ENCODE measurements at places on chromosomes 2 and 18.

DNA sequence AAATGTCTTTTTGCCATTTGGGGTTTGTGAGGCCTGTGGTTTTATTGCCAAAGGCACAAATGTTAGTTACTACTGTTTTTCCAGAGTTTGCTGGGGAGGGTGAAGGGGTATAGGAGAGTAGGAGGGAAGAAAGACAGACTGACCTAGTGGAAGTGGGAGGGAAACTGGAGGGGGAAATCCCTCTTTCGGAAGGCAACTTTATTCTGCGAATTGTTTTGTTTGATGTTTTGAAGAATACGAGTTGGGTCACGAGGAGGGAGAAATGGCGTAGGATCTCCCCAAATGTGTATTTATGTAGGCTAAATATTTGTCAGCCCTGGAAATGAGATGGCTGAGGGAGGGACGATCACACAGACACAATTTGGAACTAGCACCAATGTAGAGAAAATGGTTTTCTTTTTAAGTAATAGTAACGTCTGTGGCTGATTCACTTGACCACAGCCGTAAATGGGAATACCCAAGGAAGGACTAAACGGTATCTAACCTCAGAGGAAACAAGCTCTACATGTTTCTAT is 172.3 kb downstream of the ICOS start:
- no peak for DNase-seq

GRCh38 chr2:176960061-176960460 is 252.5 kb upstream of the HNRNPA3 start:
- no peak for DNase-seq

GRCh38 chr2:176151442-176152287 is at the start of gene HOXD4:
Gene HOXD4 (plus strand): TSS chr2:176151550. CDS start chr2:176151634, 84 bp downstream.
- peak; percentile 58 for DNase-seq

DNA sequence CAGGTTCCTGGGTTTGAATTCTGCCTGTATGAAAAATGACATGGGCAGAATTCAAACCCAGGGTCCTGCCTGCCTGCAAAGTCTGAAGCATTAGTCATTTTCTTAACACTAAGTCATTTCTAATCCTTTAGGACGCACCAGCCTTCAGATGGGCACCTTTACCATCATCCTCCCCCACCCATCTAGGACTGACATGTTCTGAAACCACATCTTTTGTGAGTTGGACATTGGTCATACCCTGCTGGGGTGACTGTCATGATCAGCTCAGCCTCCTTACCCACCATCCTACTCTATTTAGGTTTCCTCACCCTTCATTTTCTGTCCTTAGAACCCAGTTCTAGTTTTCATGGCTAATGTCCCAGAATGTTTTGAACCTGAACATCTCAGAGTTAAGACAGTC is 104.9 kb downstream of the TRIB2 start:
- DNase-seq = no peak

- no peak for DNase-seq
These were observed 68.7 kb downstream of the VWA3B start for GRCh38 chr2:98155716-98156115.

GRCh38 chr2:143700865-143701264 is 571.6 kb downstream of the ARHGAP15 start:
- no peak for DNase-seq

GRCh38 chr2:199818754-199819153 is 32.2 kb downstream of the FTCDNL1 start:
- no peak for DNase-seq

DNA sequence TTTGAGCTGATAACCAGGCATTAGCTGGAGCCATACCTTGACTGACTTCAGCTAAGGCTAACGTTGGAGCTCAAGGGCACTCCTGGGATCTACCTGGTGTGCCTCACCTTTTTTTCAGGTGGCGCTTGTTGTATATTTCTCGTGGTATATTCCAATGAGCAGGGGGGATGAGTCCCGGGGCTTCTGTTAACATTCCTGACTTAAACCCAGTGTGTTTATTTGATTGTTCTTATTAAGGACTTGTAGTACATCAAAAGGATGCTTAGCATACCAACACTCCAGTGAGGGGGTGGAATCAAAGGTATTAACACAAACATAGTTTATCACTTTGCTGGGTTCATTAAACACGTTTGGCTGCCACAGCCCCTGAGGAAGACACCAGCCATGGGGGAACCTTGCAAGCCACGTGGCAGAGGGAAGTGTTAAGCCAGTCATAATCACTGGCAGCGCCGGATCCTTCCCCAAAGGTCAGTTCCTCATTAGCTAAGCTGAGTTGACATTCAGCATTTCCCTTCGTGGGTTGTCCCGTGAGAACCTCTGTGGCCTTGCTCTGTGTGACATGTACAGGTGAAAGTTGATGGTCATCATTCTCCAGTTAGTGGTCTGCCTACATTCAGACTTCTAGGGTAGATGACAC is 119.5 kb upstream of the MCFD2 start:
- peak; percentile 64 for DNase-seq

- peak; percentile 52 for DNase-seq
These were observed 51.3 kb downstream of the ZAP70 start for GRCh38 chr2:97764559-97765263.

DNA sequence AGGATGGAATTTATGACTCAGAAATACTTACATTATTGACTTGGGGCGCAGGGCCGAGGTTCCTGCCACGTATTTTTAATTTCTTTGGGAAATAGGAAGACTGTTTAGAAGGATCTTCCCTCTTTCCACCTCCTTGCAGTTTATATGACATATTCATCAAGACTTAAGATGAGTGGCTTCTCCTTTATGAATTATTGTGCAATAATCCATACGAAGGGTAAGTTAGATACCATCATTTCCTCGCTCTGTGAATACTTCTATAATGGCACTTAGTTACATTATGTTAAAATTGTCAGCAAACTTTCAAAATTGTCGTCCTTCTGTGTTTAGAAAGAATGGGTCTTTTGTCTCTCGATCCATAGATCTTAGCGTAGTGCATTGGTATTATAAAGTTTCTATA is 328.8 kb upstream of the UBE2E3 start:
- DNase-seq = no peak

GRCh38 chr18:54203914-54204313 is 20.6 kb downstream of the MBD2 start:
- no peak for DNase-seq

GRCh38 chr18:49612515-49613033 is 50.7 kb downstream of the LIPG start:
- DNase-seq = peak; percentile 77

DNA sequence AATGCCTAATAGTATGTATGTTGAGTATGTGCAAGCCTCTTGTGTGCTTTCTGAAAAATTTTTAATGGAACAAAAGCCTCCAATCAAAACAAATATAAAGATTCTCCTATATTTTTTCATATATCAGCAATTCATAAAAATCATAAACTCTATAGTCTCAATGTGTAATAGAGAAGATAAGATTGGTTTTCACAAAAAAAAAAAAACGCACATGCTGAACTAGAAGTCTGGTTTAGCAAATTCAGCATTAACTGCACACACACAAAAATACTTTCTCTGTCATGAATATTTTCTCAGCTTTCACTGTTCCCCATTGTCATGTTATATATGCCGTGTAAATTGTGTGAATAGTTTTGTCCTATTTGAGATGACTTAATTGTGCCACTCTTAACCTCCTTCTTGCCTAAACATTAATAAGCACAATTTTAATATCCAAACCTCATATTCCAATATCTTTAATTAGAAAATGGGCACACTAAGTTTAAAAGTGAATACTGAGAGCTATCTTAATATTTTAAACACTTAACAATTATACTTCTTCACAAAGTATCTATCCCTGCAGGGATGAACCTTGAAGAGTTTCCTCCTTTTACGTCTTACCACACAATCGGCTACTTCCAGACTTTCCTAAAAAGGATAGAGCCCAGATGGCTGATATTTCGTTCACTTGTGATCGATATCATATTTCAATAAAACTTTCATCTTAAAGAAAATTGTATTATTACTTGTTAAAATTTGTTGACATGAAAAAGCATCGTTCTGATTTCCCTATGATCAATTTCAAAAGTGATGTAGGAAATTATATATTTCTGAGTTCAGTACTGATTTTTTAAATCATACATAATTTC is 242.7 kb downstream of the TCF4 start:
- no peak for DNase-seq

GRCh38 chr18:58186258-58186948 is 142.4 kb downstream of the NEDD4L start:
- DNase-seq = peak; percentile 97

DNA sequence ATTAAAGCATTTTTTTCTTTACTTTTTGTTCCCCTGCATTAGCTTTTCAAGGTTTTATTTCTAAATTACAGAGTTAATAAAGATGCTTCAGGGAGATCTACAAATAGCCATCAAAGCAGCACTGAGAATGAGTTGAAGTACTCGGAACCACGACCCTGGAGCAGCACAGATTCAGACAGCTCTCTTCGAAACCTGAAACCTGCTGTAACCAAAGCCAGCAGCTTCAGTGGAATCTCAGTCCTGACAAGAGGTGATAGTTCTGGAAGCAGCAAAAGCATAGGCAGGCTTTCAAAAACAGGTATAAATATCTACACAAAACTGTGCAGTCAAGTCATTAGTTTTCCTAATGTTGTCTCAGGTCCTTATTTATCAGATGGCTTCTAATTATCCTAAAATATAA is 102.8 kb upstream of the UBXN4 start:
- no peak for DNase-seq

GRCh38 chr2:36348721-36349120 is 6.9 kb upstream of the CRIM1 start:
- DNase-seq = no peak

DNA sequence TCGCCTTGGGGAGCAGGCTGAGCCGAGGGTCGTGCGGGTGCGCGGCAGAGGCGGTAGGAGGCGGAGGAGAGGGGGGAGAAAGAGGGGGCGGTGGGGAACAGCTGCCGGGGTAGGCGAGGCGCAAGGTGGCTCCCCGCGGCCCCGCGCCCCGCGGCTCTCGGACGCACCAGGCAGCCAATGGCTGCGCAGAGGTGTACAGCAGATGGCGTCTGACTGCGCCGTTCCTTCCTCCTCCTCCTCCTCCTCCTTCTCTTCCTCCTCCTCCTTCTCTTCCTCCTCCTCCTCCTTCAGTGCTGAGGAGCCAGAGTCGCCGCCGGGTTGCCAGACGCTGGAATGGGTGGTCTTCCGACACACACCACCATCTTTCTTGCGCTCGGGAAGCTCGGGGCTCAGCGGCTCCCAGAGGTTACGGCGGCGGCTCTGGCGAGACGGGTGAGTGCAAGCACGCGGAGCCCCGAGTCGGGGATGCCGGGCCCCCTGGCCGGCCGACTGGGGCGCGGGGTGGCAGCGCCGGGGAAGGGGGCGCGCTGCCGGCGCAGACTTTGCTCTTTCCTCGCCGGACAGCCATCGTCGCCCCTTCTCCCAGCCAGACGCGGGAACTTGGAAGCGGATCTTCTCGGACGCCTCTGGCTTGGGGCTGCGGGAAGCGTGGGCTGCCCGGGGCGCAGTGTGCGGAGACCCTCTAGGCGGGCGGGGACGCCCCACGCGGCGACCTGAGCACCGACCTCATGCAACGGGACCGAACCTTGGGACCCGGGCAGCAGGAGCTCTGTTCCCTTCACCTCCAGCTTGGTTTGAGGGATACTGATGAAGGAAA is at the start of gene THSD7B:
Gene THSD7B, plus strand, starts transcription at position 290 of the 817 bp plus-strand sequence. CDS start 116,634 bp downstream, outside the sequence.
- DNase-seq = peak; percentile 57

GRCh38 chr2:195468771-195469170 is 188.3 kb upstream of the SLC39A10 start:
- DNase-seq = no peak

DNA sequence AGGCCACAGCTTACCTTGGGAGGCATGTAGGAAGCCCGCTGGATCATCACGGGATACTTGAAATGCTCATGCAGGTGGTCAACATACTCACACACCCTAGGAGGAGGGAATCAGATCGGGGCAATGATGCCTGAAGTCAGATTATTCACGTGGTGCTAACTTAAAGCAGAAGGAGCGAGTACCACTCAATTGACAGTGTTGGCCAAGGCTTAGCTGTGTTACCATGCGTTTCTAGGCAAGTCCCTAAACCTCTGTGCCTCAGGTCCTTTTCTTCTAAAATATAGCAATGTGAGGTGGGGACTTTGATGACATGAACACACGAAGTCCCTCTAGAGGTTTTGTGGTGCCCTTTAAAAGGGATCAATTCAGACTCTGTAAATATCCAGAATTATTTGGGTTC is 17.9 kb downstream of the TYMS start:
- no peak for DNase-seq

DNA sequence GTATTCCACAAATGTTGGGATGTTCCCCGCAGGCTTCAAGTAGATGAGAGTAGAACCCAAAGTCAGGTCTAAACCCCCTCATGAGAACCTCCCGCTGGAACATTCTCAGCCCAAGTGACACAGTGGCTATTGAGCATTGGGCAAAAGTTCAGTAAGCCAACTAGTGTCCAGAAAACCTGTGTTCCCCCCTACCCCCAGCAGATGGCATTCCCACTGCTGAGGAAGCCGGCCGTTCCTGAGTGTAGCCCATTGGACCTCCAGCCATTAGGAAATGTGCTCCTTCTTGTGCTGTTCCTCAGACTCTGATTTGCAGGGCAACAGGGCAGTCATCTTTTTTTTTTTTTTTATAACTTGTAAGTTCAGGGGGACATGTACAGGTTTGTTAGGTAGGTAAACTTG is 152.1 kb downstream of the NCK2 start:
- no peak for DNase-seq

DNA sequence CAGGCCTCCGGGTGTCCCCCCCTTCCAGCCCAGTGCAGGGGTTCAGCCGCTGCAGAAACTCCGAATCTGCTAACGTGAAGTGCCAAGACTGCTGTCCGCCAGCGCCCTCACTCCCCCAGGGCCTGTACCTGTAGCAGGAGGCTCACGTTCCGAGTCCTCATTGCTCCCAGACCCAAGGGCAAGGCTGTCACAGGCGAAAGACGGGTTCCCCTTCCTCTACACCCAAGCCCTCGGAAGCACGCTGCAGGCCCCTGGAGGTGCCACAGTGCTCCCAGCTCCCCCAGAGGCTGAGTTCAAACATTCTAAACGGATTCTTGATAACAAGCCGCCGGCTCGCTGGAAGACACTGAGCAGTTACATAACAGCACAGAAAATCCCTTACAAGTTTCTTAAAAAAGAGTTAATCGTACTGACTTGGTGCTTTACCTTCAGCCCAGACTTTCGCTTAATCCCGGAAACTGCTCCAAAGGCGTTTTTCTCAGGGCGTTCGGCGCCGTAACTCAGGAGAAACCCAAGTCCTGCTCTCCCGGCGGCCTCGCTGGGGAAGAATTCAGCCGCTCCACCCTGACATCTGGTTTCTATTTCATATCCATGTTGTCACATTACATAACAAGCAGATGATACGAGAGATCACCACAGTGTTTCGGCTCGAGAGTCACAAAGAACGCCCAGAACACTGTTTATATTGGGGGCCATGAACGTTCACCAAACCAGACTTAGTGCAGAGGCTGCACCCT is 92.0 kb downstream of the HDAC4 start:
- DNase-seq = peak; percentile 50

DNA sequence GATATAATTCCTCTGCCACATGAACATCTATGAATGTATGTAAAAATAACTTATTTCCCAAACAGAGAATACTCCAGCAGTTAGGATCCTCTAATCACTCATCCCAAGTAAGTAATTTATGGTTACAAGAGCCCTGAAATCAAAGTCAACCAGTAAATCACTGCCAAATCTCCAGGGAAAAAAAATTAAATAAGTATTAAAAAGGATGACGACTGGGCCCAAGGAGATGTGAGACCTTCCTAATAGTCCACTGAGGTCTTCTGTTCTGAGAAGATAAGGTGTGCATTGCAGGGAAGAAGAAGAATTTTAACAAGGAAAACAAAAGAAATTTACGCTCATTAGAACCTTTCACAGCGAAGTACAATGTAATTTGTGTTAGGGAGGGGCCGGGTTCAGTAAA is 28.0 kb upstream of the WDR75 start:
- DNase-seq = no peak
